ENCODE measurements at places on chromosomes 7 and 10.
A peak's percentile ranks its signal among the peaks of the same experiment; 100 is the strongest.

GRCh38 chr7:46486256-46487206 is 565.5 kb upstream of the IGFBP3 start:
- no peak for ATAC-seq

DNA sequence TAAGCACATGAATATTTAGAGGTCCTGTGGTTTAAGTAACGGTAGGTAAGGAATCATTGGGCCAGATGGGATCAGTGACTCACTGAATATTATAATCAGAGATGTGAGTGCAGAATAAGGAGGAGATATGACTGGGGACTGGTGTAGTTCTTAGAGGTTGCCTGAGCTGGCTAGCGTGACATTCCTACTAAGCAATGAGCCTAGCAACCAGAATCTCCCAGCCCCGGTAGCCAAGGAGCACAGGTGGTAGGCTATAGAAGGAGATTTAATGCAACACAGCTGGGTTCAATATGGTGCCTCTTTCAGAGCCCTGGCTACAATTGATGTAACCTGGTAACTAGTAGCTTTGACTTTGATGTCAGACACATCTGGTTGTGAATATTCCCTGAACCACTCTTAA is 641.6 kb downstream of the AUTS2 start:
- ATAC-seq, result no peak

GRCh38 chr7:158285383-158285770 is 302.2 kb downstream of the PTPRN2 start:
- ATAC-seq, result no peak

DNA sequence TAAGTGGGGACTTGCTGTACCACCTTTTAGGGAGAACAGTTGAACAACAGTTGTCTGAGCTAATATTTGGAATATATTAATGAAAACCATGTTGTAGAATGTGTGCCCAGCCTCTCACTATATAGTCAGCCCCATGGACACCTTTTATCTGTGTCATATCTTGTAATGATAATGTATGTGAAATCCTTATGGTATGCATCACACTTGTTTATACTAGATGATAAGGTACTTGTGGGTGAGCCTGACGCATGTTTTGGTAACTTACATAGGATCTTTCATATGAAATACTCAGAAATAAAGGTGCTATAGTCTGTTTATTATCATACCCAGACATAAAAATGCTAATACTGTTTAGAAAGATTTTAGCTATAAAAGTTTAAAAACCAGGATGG is 32.8 kb downstream of the CAMK1D start:
- peak; percentile 75 for ATAC-seq

GRCh38 chr7:90726623-90727022 is 130.5 kb downstream of the CDK14 start:
- ATAC-seq, result no peak

DNA sequence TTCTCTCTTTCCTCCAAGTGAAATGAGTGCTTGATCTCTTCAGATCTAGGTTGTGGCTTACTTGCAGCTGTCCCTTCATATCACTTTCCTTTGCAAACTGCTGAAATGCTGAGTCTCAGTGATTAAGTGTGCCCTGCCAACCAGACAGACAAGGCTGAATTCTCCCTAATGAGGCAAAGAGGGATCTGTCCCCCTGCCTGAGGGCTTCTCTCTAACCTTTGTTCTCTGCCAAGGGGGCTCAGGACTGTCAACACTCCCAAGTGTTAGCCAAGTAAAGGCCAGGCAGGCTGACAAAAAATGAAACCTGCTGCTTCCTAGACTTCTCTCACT is at the start of gene MSS51:
MSS51 (minus strand) TSS at position 24 of the 330 bp plus-strand sequence. CDS start 5,277 bp downstream, outside the sequence.
- ATAC-seq, result peak; percentile 24

DNA sequence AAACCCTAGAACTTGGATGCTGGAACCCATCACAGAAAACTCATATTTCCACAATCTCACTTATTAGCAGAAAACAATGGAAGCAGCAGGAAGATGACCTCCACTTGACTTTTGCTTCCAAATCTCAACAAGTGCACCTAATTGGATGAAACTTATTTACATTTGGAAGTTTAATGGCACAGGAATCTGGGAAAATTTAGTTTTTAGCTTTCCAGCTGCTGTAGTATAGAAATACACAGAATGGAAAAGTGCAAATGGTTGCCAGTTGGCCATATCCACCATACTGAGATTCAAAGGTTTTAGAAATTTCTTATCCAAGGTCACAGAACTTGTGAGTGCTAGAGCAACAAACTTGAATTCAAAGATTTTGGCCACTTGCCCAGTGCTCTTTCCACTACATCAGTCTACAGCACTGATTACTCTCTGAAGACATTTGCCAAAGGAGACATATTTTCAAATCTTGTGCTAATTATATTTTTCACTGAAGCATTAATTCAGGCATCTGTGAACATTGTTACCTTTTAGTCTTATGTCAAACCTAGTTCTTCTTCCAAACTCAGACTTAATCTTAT is 9.3 kb upstream of the AHR start:
- no peak for ATAC-seq

- no peak for ATAC-seq
Observed at GRCh38 chr10:85615556-85615955, 751.0 kb downstream of the GRID1 start.

DNA sequence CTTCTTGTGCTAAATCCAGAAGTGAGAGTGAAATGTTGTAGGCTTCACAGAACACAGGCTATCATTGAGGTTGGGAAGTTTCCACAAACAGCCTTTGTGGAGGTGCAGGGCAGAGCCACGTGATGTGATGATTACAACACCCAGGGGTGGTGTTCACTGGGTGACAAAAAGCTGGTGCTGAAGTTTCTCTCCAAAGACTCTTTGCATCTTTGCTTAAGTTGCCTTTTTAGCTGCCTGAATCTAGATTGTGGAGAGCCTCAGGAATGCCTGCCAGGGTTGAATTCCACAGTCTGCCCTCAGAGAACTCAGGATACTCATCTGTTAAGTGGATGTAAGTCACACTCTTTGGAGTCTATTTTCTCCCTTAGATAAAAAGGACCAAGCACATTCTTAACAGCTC is 56.3 kb downstream of the PLXNA4 start:
- no peak for ATAC-seq

- no peak for ATAC-seq
Observed at GRCh38 chr7:148803094-148803493, 81.0 kb downstream of the EZH2 start.

DNA sequence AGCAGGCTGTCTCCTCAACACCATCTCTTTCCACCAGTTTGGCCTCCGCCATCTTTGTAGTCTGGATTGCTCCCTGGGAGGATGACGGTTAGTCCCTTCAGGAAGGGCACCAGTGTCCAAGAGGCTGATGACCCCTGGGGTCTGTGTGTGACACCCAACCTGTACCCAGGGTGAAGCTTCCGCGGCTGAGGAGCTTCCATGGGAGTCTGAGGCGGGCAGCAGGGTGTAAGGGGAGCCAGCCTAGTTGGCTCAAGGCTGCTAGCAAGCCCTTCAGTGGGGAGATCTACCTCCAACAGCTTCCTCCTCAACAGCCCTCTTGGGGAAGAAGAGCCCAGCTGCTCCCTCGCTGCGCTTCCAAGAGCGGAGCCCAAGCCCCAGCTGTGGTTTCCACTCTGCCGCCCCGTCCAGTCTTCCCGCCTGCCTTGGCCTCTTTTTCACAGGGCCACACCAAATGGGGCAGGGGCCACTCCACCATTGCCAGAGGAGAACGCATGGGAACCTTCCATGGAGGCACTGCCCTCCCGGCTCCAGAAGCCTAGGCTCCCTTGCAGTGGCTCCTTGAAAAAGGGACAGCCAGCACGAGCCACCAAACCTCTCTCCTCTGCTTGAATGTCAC is 57.4 kb downstream of the TMEM209 start:
- ATAC-seq, result no peak

- ATAC-seq, result no peak
Observed at GRCh38 chr10:17665747-17666146, 21.8 kb downstream of the STAM start.

GRCh38 chr7:28330384-28331070 is 81.8 kb upstream of the CREB5 start:
- peak; percentile 57 for ATAC-seq

DNA sequence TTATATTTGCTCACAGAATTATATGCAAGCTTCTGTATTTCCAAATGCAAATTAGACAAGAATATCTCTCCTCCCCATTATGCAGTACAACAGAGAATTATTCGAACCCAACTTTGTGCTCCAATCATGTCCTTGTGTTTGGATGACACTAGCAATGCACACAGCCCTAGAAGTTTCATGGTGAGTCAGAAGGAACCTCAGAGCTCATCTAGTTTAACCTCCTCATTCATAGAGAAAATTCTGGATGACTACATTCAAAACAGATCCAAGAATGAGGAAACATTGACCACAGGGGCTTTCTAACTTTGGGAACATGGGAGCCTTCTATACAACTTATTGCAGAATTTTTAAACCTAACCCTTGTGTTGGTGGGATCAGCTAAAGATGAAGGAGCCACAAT is 12.8 kb upstream of the ARID5B start:
- peak; percentile 71 for ATAC-seq

DNA sequence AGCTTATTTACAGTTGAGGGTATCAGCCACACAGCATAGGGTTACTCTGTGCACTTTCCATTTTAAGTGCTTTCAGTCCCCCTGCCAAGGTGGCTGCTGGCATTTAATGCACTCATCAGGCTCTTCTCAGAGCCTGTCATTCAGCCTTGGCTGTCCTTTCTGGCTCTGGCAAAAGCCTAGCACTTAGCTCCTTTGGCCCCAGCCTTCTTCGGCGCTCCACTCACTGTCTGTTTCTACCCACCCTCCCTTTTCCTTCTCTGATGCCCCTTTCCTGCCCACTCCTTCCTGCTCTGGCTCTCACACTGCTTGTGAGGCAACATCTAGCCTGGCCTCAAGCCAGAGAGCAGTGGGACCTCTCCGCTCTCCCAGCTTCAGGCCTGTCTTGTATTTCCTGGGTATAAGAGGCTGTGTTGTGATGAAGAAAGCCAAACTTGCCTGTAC is 60.2 kb downstream of the WIPF3 start:
- no peak for ATAC-seq

- ATAC-seq, result no peak
Observed at GRCh38 chr7:12610899-12611298, 40.4 kb downstream of the SCIN start.

- ATAC-seq, result no peak
Observed at GRCh38 chr10:133245439-133246235, 8.0 kb downstream of the VENTX start.

- no peak for ATAC-seq
Observed at GRCh38 chr10:31261511-31262311, 57.3 kb upstream of the ZEB1 start.

GRCh38 chr10:128812000-128812399 is 655.0 kb upstream of the MGMT start:
- no peak for ATAC-seq

DNA sequence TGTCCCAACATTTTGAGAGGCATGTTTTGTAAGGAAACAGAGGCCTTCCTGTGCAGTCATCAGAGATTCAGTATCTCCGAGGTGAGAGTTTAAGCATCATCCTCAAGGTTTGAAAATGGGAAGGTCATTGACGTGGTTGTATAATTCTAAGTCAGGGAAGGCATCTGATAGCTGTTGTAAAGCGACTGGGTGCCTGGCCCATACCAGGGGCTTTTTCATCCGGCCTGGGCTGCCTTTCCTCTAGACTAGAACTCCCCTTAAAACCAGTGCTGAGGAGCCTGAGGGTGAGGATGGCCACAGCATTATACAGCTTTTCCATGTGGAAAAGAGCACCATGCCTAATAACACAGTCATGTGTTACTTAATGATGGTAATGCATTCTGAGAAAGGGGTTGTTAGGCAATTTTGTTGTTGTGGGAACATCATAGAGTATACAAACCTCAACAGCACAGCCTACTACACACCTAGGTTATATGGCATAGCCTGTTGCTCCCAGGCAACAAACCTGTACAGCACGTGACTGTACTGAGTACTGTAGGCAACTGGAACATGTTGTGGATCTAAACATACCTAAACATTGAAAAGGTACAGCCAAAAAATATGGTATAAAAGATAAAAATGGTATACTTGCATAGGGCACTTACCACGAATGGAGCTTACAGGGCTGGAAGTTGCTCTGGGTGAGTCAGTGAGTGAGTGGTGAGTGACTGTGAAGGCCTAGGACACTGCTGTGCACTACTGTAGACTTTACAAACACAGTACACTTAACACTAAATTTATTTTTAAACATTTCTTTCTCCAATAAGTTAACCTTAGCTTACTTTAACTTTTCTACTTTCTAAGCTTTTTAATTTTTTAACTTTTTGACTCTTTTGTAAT is 13.5 kb upstream of the CACUL1 start:
- ATAC-seq, result no peak

DNA sequence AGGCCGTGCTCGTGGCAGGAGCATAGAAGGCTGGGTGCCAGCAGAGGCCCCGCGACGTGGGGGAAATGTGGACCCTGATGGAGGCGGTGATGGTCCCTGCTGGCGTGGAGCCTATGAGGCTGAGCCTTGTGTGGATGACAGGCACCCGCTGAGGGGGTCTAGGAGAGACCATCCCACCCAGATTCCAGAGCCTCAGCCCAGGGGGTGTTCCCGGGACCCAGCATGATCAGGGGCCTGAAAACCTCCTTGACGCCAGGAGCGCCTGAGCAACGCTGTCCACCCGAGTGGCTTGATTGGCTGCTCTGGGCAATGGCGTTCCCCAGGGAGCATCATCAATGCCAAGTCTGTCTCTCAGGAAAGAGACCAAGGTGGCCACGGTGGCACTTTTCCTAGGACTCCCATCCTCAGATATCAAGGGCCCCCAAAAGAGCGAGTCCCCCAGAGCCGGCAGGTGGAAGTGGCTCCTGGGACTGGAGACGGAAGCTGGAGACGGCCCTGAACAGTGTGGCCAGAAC is 61.1 kb downstream of the PWWP2B start:
- ATAC-seq, result no peak

DNA sequence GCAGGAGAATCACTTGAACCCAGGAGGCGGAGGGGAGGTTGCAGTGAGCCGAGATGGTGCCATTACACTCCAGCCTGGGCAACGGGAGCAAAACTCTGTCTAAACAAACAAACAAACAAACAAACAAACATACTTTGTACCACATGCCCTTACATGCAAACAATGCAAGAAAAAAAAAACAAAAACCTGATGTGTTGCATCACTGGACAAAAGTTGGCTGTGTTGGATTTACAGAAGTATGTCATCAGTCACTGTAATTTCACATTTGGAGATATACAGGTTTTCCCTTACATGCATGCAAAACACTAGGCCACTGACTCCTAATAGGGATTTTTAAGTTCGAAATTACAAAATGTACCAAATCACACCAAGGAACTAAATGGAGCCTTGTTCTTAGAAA is 138.5 kb downstream of the SRPK2 start:
- ATAC-seq, result no peak

- ATAC-seq, result no peak
Observed at GRCh38 chr7:27128034-27128433, 2.5 kb downstream of the HOXA4 start.

Measured in activated CD4-positive, CD25-positive, alpha-beta regulatory T cell treated with anti-CD3 and anti-CD28 coated beads, Interleukin-2, amount 50 U/mL, for 24 hours (primary cell).